ENCODE measurements at places on chromosomes 12 and 14. TPM values are rescaled to one million over a fixed set of nuclear protein-coding genes. Genes with fewer than 3 reads are reported as not detected.
A peak's percentile ranks its signal among the peaks of the same experiment; 100 is the strongest.

GRCh38 chr12:88273875-88274274 is 131.8 kb downstream of the TMTC3 start:
- no peaks in the 10 kb centered on the region for H3K27me3 ChIP-seq
- no peak overlapping the region for H3K27ac ChIP-seq
- H3K36me3 ChIP-seq, result no peaks in the 10 kb centered on the region
- no peak overlapping the region for H3K4me3 ChIP-seq

DNA sequence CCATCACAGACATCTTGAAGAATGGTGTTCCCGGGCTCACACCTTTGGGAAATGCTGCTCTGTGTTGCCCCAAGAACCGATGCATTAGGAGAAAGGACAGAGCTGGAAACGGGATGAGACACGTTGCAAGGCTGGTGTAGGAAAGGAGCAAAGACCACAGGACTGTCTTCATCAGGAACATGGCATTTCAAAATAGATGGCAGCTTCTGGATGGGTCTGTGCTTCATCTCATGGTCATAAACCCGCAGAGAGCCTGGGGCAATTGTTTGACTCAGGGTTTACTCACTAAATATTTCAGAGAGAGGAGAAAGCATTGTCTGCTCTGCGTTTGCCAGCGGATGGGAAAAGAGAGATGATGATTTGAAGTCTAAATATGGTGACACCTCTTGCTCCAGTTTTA is 76.3 kb downstream of the CACNA1C start:
- no peak overlapping the region for H3K27ac ChIP-seq
- no peaks in the 10 kb centered on the region for H3K27me3 ChIP-seq
- DNase-seq, result no peak
- no peaks in the 10 kb centered on the region for H3K36me3 ChIP-seq

- H3K4me1 ChIP-seq, result no peaks in the 10 kb centered on the region
- DNase-seq, result no peak
- no peak overlapping the region for H3K4me3 ChIP-seq
- no peaks in the 10 kb centered on the region for H3K36me3 ChIP-seq
- H3K27me3 ChIP-seq, result no peaks in the 10 kb centered on the region
These were observed 88.8 kb downstream of the CCDC60 start for GRCh38 chr12:119423285-119423684.

- H3K27me3 ChIP-seq, result no peaks in the 10 kb centered on the region
- H3K36me3 ChIP-seq, result no peaks in the 10 kb centered on the region
- H3K4me1 ChIP-seq, result no peaks in the 10 kb centered on the region
- DNase-seq, result no peak
These were observed 77.2 kb downstream of the EP400 start for GRCh38 chr12:132026796-132027500.

GRCh38 chr14:68172216-68172615 is 352.6 kb downstream of the RAD51B start:
- peaks cover 74% of the 10 kb centered on the region for H3K4me1 ChIP-seq
- no peaks in the 10 kb centered on the region for H3K27me3 ChIP-seq
- H3K36me3 ChIP-seq, result no peaks in the 10 kb centered on the region
- H3K4me3 ChIP-seq, result no peak overlapping the region
- peak overlapping the region; percentile 87 for H3K27ac ChIP-seq

The SELPLG gene
- total RNA-seq, result 0.72 TPM

The BATF gene
- total RNA-seq, result not detected
